ENCODE measurements at places on chromosomes 13 and 19.
A peak's percentile ranks its signal among the peaks of the same experiment; 100 is the strongest.

- peak; percentile 28 for DNase-seq
These were observed 1.1 kb upstream of the LSR start for GRCh38 chr19:35247526-35248309.

- no peak for DNase-seq
These were observed 1.3 kb upstream of the C3 start for GRCh38 chr19:6721773-6722172.

DNA sequence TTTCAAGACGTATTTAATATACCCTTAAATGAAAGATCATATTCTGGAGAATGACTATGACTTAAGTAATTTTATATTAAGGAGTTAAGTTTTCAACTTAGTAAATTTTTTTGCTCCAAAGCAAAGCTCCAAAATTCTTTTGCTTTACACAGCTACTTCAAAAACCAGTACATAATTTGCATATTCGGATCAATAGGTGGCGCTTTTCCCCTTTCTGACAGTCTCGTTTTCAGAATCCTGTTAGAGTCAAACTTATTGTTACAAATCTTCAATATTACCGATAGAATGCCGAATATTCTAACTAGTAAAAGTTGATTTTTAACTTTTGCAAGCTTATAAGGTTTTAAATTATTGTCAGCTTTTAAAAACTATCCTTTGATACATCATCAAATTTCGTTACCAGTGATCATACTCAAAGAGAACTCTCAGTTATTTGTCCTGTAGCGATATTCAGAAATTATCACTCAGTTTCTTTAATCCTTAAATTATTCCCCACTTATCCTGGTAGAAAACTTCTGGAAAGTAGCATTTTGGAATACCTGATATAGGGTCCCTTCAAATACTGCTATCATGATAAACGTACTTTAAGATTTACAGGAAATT, 852.7 kb upstream of the KLHL1 start:
- DNase-seq = peak; percentile 16

- DNase-seq = no peak
These were observed 13.5 kb upstream of the FKRP start for GRCh38 chr19:46732172-46732938.

GRCh38 chr13:82220641-82221040, 1661.6 kb downstream of the SLITRK1 start:
- DNase-seq = no peak

- no peak for DNase-seq
These were observed 8.1 kb downstream of the NKPD1 start for GRCh38 chr19:45152504-45153338.

Data from A172 (cell line).